Mucosa of gallbladder (tissue), 1 donor: ENCODE measurements at places on chromosomes 5 and 9. TPM values are rescaled to one million over a fixed set of nuclear protein-coding genes. Genes with fewer than 3 reads are reported as not detected.
A peak's percentile ranks its signal among the peaks of the same experiment; 100 is the strongest.

- peak; percentile 18 for DNase-seq
Observed at GRCh38 chr9:32551276-32552051, 663 bp upstream of the SMIM27 start.

DNA sequence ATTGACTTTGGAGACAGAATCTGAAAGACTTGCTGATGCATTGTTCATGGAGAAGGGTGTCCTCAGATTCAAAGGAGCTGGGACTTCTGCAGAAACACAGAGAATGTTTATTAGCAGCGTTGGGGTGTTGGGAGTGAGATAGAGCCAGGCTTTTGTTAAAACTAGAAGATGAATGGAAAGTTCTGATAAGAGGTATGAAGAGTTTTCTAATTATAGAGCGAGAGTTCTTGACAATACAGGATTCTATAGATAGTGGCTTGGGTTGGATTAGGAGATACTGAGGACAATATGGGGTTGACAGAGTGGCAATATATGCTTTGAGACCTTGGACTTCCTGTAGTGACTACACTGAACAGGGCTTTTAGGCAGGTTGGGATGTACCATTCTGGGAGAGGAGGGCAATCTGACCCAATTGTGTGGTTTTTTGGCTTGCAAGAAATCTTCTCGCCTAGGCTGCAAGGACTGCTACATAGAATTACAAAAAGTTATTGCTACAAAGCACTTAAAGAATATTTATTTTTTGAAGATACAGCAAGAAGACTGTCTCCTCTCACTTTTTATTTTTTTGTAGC lies 83.1 kb downstream of the FER start:
- DNase-seq = no peak

DNA sequence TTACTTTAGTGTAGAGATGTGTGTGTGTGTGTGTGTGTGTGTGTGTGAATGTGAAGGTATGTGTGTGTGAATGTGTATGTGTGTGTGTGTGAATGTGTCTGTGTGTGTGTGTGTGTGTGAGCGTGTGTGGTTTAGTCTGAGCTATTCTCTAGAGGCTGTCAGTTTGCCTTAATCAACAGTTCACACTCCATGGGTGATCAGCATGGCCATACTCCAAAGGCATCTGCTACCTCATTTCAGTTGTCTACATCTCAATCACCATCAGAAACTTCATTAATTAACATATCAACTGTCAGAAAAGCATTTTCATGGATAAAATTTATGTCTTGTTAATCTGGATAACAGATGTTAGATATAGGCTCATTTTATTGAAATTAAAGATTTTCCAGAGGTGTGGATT lies 103.1 kb upstream of the PTPN3 start:
- DNase-seq = no peak

DNA sequence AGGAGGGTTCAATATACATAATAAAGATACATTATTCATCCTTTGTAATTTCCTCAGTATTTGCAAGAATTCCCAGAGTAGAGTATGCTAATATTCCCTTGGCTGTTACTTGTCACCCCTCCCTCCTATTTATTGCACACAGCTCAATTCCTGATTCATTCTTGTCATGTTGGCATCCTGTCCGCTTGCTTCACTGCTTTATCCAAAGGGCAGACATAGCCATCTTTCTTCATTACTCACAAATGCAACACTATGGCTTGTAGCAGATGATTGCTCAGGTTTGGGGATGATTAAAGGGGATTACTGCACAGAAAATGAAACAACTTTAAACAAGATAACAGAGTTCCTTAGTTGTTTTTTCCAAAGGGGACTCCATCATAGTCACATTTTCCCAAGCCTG lies 1.2 kb upstream of the IL33 start:
- no peak for DNase-seq

DNA sequence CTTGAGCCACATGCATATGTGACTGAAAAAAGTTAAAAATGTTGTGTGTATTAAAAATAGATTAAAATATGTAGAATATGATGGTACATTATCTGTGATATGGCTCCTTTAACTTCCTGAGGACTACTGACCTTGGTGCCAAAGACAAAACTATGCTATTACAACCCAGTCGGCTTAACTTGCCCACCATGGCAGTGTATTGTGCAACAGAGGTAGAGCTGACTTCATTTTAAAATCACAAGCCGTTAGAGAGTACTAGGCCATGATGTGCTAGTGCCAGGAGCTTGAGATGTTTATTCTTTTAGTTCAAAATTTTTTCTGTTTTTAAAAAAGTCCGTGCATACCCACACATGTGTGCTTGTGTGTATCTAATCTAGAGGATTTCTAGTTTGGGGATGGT lies 46.3 kb downstream of the NAA35 start:
- no peak for DNase-seq

Gene C9orf153
- 0.23 TPM for total RNA-seq
